Uterus (tissue), 4 donors: ENCODE measurements at places on chromosomes 5 and 9. TPM values are rescaled to one million over a fixed set of nuclear protein-coding genes. Genes with fewer than 3 reads are reported as not detected.
A peak's percentile ranks its signal among the peaks of the same experiment; 100 is the strongest.

GRCh38 chr9:138045541-138046490, 168.2 kb downstream of the CACNA1B start:
- no peak overlapping the region for H3K4me3 ChIP-seq
- H3K27me3 ChIP-seq = no peaks in the 10 kb centered on the region
- H3K36me3 ChIP-seq = no peaks in the 10 kb centered on the region
- DNase-seq = no peak

- no peaks in the 10 kb centered on the region for H3K36me3 ChIP-seq
- H3K27ac ChIP-seq = no peak overlapping the region
Observed at GRCh38 chr9:86671018-86671417, 276.3 kb downstream of the GAS1 start.

- H3K27me3 ChIP-seq = no peaks in the 10 kb centered on the region
- peaks cover 9% of the 10 kb centered on the region for H3K4me1 ChIP-seq
- no peak overlapping the region for H3K27ac ChIP-seq
- no peaks in the 10 kb centered on the region for H3K36me3 ChIP-seq
- no peak for DNase-seq
Observed at GRCh38 chr5:163463063-163463435, 2.6 kb downstream of the HMMR start.

GRCh38 chr5:9625286-9625685, 4.9 kb downstream of the TAS2R1 start:
- no peaks in the 10 kb centered on the region for H3K27me3 ChIP-seq
- no peak overlapping the region for H3K27ac ChIP-seq
- H3K36me3 ChIP-seq = no peaks in the 10 kb centered on the region
- H3K4me3 ChIP-seq = no peak overlapping the region

DNA sequence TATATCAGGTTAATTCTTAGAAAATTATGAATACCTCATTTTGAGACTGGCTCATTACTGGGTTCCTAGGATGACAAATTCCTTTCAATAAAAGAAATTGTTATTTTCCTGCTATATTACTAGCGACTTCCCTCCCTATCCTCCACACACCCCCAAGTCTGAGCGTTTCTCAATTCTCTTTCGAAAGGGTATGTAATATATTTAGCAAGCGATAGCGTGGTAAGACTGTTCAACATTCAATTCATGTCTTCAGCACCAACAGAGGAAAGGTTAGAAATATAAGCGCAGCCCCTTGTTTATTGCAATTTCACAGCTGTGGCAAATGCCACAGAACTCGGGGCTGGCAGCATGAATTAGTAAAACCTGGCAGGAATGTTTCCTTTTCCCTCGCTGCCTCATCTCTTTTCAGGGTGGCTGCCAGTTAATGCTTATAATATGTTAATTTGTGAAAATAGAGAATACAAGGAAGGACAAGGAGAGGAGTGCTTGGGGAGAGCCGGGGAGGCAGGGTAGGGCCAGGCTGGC, 152.7 kb upstream of the TBCA start:
- H3K27ac ChIP-seq = no peak overlapping the region
- H3K27me3 ChIP-seq = no peaks in the 10 kb centered on the region
- H3K36me3 ChIP-seq = no peaks in the 10 kb centered on the region
- no peaks in the 10 kb centered on the region for H3K4me1 ChIP-seq

- H3K4me3 ChIP-seq = no peak overlapping the region
- no peak for DNase-seq
- no peaks in the 10 kb centered on the region for H3K27me3 ChIP-seq
- H3K4me1 ChIP-seq = no peaks in the 10 kb centered on the region
- H3K27ac ChIP-seq = no peak overlapping the region
Observed at GRCh38 chr9:111953444-111953843, 56.8 kb downstream of the UGCG start.

DNA sequence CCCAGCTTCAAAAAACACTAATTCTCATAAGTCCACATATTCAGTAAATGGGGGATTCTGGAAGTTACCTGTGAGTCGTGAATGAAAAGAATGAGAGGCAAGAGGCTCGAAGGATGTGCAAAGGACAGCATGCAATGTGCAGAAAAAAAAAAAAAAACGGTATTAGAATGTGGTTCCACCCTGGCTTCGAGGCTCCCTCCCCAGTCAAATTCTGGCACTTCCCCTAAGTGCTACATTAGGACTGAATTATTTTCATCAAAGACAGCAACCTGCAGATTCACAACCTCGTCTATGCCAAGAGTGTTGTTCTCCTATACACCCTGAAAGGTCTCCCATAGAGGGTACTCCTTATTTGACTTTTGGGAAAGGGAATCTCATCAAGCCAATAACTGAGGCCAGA, 16.5 kb downstream of the CAPSL start:
- no peak overlapping the region for H3K4me3 ChIP-seq
- no peaks in the 10 kb centered on the region for H3K36me3 ChIP-seq
- no peaks in the 10 kb centered on the region for H3K27me3 ChIP-seq
- H3K27ac ChIP-seq = no peak overlapping the region
- H3K4me1 ChIP-seq = peaks cover 3% of the 10 kb centered on the region

DNA sequence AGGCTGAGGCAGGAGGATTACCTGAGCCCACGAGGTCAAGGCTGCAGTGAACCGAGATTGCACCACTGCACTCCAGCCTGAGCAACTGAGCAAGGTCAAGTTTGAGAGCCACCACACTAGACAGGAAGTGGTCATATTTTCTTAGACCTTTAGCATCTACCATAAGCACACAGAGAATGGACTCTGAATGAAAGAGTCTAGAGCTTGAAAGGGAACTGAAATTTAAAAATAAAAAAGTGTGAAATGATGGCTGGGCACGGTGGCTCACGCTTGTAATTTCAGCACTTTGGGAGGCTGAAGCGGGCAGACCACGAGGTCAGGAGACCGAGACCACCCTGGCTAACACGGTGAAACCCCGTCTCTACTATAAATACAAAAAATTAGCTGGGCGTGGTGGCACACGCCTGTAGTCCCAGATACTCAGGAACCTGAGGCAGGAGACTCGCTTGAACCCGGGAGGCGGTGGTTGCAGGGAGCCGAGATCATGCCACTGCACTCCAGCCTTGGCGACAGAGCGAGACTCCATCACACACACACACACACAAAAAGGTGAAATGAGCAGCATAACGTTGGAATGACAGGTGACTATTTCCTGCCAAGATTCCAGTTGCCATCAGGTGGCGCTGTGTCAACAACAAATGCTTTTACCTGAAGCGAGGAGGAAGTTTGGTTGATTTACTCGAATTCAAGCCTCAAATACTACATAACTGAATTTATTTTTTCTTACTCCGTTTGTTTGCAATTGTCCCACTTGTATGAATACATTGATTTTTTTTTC, 21.3 kb upstream of the AK3 start:
- H3K4me3 ChIP-seq = no peak overlapping the region
- H3K4me1 ChIP-seq = no peaks in the 10 kb centered on the region
- H3K36me3 ChIP-seq = no peaks in the 10 kb centered on the region
- DNase-seq = peak; percentile 65
- no peaks in the 10 kb centered on the region for H3K27me3 ChIP-seq

GRCh38 chr9:93161786-93162562, 22.0 kb upstream of the WNK2 start:
- no peaks in the 10 kb centered on the region for H3K27me3 ChIP-seq
- no peaks in the 10 kb centered on the region for H3K36me3 ChIP-seq
- no peaks in the 10 kb centered on the region for H3K4me1 ChIP-seq

DNA sequence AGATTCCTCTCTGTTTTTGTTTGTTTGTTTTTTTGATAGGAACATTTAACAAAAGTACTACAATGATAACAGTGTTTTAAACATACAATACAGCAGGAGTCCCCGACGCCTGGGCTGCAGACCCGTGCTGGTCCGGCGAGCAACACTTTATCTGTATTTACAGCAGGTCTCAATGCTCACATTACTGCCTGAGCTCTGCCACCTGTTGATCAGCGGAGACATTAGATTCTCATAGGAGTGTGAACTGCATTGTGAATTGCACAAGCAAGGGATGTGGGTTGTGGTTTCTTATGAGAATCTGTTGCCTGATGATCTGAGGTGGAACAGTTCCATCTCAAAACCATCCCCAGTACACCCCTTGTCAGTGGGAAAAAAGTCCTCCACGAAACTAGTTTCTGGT, 1068.5 kb upstream of the CDH10 start:
- H3K36me3 ChIP-seq = no peaks in the 10 kb centered on the region
- no peaks in the 10 kb centered on the region for H3K27me3 ChIP-seq
- no peak for DNase-seq
- no peak overlapping the region for H3K27ac ChIP-seq
- H3K4me3 ChIP-seq = no peak overlapping the region

DNA sequence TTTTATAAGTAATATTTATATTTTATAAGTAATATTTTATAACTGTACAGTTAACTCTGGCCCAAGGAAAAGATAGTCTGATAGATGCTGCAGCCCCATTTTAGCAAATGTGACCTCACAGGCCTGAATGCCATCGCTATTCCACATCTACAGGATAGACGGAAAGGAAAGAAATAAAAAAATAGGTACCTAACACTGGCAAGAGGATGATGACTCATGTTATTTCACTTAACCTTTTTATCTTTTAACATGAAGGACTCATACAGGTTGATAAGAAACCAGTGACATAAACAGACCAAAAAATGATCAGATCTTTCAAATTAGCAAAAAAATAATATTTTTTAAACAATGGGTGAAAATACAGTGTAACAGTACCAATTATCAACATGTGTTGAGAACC, 2.7 kb downstream of the CD274 start:
- H3K27ac ChIP-seq = no peak overlapping the region
- H3K4me1 ChIP-seq = no peaks in the 10 kb centered on the region
- H3K36me3 ChIP-seq = no peaks in the 10 kb centered on the region
- DNase-seq = no peak

DNA sequence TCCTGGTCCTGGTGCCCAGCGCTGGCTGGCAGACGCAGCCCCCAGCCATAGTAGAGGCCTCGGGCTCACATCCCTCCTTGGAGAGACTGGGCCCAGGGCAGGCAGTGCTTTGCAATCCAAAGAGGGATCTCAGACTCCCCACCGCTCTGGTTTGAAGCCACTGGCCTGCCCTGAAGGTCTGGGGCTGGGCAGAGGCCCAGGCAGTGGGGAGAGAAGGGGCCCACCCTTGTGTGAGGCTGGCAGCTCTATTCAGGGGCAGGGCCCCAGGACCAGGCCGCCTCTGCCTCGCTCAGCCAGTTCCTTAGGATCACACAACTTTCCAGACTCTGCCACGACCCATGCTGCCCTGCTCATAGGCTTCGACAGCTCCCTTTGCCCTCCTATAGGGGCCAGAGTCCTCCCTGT, 10.7 kb upstream of the SEC16A start:
- H3K27ac ChIP-seq = no peak overlapping the region
- no peaks in the 10 kb centered on the region for H3K27me3 ChIP-seq
- H3K4me1 ChIP-seq = no peaks in the 10 kb centered on the region
- no peaks in the 10 kb centered on the region for H3K36me3 ChIP-seq

GRCh38 chr5:149201121-149201637, 59.9 kb downstream of the ABLIM3 start:
- H3K36me3 ChIP-seq = no peaks in the 10 kb centered on the region
- no peak for DNase-seq
- no peaks in the 10 kb centered on the region for H3K4me1 ChIP-seq
- H3K4me3 ChIP-seq = no peak overlapping the region

DNA sequence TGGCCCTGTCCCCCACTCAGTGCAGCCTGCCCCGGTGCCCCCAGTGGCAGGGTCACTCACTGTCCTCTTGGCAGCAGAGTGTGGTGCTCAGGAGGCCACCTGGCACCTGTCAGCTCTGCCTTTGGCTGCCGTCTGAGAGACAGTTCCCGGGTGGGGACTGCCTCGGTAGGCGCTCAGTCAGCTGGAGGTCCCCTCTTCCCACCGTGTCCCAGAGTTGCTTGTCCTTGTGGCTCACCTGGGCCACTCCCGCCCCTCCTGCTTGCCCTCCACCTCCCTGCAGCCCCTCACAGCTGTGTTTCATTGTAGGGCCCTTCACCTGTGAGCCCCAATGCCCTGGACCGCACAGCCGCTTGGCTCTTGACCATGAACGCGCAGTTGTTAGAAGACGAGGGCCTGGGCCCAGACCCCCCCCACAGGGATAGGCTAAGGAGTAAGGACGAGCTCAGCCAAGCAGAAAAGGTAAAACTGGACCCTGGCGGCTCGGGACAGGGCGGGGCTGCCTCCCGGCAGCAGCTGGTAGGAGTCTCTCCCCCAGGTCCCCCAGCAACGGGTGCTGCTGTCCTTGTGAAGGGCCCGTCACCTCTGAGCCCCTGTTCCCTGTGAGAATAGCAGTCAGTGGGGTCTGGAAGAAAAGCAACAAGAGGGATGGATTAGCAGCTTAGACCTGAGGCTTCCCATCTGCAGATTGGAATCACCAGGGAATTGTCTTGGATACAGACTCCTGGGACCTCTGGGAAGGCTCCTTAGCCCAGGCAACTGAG, 122.7 kb downstream of the DAB2IP start:
- no peak for DNase-seq
- no peaks in the 10 kb centered on the region for H3K27me3 ChIP-seq
- peak overlapping the region; percentile 89 for H3K27ac ChIP-seq
- H3K36me3 ChIP-seq = no peaks in the 10 kb centered on the region

GRCh38 chr5:81371354-81371876, 22.5 kb downstream of the ACOT12 start:
- H3K4me1 ChIP-seq = no peaks in the 10 kb centered on the region
- H3K36me3 ChIP-seq = no peaks in the 10 kb centered on the region
- no peak for DNase-seq
- H3K27me3 ChIP-seq = no peaks in the 10 kb centered on the region
- H3K27ac ChIP-seq = no peak overlapping the region

GRCh38 chr9:111980398-111980797, 83.8 kb downstream of the UGCG start:
- H3K36me3 ChIP-seq = no peaks in the 10 kb centered on the region
- H3K4me1 ChIP-seq = no peaks in the 10 kb centered on the region
- H3K27me3 ChIP-seq = no peaks in the 10 kb centered on the region
- H3K4me3 ChIP-seq = no peak overlapping the region

DNA sequence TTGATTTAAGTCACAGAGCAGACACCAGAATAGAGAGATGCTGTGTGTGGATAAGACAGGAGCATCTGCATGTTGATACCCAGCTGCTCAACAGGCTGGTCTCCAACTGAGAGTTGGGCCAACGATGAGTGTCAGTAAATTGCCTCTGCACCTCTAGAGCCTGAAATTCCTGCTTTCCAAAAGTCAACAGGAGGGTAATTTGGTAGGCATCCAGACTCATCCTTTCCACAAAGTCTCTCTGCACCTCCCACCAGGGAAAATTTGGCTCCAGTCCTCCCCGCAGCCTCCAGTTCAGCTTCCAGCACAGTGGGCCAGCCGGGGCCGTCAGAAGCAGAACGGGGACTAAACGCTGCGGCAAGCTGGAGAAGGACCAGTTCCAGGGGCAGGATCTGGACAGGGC, 136.9 kb downstream of the RFK start:
- DNase-seq = peak; percentile 43
- H3K4me3 ChIP-seq = no peak overlapping the region
- H3K27me3 ChIP-seq = no peaks in the 10 kb centered on the region
- H3K36me3 ChIP-seq = no peaks in the 10 kb centered on the region

- no peak overlapping the region for H3K4me3 ChIP-seq
- no peak overlapping the region for H3K27ac ChIP-seq
- H3K4me1 ChIP-seq = no peaks in the 10 kb centered on the region
- no peaks in the 10 kb centered on the region for H3K36me3 ChIP-seq
- no peak for DNase-seq
Observed at GRCh38 chr5:154157483-154158378, 32.8 kb upstream of the GALNT10 start.

- no peaks in the 10 kb centered on the region for H3K36me3 ChIP-seq
- H3K27me3 ChIP-seq = no peaks in the 10 kb centered on the region
- H3K27ac ChIP-seq = no peak overlapping the region
- H3K4me3 ChIP-seq = no peak overlapping the region
- no peak for DNase-seq
- H3K4me1 ChIP-seq = peaks cover 9% of the 10 kb centered on the region
Observed at GRCh38 chr5:103114440-103114839, 5.5 kb downstream of the GIN1 start.

The RABGAP1 gene
- total RNA-seq = 88.4 TPM

The ITGA1 gene
- 94.0 TPM for total RNA-seq

The CCDC183 gene
- total RNA-seq = not detected

The ADCY2 gene
- total RNA-seq = 25.3 TPM

The FUBP3 gene
- 30.5 TPM for total RNA-seq

The PCDHGA1 gene
- total RNA-seq = under 0.01 TPM

The EGR1 gene
- 123 TPM for total RNA-seq
